ENCODE measurements at places on chromosomes 7 and 10. TPM values are rescaled to one million over a fixed set of nuclear protein-coding genes. Genes with fewer than 3 reads are reported as not detected.

Gene GNG11
- not detected for total RNA-seq

- no peak for DNase-seq
These were observed 1158.4 kb upstream of the AUTS2 start for GRCh38 chr7:68439897-68440296.

DNA sequence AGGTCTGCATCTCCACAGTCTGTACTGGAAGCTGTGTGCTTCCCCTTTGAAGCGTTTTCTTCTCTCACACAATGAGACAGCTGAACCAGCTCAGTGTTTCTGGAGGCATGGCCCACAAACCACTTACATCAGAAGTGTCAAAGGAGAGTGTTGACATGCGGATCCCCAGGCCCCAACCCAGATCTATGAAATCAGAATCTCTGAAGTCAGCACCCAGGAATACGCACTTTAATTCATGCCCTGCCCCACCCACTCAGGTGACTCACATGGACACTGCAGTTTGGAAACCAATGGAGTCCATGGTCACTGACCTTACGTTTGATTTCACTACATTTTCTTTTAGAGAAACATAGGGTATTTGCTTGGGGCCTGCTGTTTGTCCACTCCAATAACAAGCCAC, 19.0 kb downstream of the TLL2 start:
- no peak for DNase-seq

DNA sequence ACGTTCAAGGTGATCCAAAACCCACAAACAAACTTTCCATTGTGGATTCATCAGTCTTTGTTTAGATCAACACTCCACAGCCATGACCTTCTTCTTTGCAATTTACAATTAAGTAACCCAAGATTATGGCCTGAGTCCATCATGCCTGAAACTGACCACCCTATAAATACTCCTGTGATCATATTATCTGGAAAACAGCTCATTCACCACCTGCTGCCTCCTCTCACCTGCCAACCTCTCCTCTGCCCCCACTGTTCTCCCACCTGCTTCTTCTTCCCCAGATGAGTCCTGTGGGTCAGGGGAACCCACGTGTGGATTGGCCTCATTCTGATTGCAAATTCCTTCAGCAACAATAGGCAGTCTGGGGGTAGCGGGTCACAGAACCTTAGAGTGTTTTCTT, 81.4 kb downstream of the ABLIM1 start:
- no peak for DNase-seq

DNA sequence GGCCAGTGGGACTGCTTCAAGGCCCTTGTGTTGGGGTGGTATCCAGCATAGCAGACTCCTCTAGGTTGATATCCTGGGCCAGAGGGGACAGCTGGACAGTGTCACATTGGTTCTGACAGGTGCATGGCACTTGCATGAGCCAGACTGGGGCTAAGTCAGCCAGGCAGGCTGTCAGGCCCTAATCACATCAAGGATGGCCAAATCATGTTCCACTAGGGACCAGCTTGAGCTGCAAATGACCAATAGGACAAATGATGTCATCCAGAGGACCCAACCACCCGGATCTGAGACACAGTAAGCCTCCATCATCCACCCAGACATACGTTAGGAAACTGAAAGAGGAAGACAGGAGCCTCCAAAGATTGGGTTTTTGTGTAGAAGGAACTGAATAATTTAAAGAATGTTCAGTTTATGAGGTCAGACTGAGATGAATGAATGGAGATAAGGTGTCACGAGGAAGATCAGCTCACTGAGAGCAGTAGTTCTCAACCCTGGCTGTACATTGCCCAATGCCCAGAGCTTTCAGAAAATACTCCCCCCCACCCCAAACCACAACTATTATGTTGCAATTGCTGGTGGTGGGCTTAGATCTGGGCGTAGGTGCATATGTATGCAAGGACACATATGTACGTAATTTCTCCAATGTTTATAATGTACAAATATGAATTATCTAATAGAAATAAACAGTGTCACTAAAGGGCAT, 75.2 kb upstream of the INHBA start:
- no peak for DNase-seq

DNA sequence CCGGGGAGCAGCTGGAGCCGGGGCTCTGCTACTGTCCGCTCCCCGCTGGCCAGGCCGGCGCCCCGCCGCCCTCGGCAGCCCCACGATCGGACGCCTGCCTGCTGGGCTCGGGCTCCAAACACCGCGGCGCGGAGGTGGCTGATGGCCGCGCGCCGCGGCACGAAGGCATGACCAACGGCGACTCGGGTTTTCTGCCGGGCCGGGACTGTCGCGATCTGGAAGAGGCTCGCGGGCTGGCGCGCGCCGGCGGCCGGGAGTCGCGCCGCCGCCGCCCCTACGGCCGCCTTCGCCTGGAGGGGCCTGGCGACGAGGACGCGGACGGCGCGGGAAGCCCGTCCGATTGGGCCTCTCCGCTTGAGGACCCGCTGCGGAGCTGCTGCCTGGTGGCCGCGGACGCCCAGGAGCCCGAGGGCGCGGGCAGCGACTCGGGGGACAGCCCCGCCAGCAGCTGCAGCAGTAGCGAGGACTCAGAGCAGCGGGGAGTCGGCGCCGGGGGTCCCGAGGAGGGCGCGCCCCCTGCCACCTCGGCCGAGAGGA, 570 bp downstream of the TBC1D12 start:
- peak; percentile 60 for DNase-seq

DNA sequence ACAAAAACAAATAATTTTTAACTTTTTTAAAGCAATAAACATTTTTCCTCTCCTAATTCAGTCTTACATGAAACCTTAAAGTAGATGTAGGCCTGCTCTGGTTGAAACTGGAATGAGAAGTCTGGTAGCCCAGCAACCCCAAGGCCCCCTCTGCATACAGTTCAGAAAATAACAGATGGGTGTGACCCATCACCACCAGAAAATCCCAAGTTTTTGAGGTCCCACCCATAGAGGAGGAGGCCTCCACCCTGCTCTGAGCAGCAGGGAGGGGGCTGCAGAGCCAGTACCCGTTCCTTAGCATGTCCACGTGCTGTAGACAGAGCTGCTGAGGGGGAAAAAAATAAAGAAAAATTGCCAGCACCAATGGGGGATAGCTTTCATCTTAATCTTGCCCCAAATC, 122.7 kb downstream of the WNT2 start:
- no peak for DNase-seq

- DNase-seq = no peak
These were observed 81.7 kb downstream of the WIPF3 start for GRCh38 chr7:29888006-29888405.

DNA sequence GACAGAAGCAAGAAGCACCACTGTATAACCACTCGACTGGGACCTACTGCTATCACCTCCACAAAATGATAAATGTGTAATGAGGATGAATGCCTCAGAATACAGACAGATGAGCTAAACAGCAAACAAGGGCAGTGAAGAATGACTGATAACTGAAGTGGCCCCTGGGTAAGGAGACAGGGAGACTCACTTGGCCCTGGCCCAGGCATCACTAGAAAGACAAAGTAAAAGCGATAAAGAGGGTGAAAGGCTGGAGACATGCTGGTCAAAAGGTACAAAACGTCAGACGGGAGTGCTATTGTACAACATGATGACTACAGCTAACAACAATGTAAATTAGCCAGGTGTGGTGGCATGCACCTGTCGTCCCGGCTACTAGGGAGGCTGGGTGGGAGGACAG, 27.8 kb upstream of the APBB1IP start:
- no peak for DNase-seq

DNA sequence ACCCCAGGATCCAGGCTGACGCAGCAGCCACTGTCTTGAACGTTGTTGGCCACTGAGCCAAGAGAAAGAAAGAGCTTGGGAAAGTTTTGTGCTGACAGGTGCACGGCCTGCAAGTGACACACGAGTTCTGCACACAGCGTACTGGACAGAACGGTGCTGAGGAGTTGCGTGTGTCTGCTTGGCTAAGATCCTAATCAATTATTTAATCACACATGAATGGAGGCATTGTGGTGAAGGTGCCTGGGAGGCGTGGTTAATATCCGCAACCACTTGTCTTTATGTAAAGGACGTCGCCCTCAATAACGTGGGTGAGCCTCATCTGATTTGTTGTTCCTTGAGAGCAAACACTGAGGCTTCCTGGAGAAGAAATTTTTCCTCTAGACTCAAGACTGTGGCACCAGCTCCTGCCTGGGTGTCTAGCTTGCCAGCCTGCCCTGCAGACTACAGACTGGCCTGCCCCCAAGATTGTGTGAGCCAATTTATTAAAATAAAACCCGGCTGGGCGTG, 16.6 kb upstream of the GNA12 start:
- DNase-seq = no peak

Gene SLC29A4
- 1.8 TPM for total RNA-seq

Gene ZNF239
- total RNA-seq = 2.5 TPM

DNA sequence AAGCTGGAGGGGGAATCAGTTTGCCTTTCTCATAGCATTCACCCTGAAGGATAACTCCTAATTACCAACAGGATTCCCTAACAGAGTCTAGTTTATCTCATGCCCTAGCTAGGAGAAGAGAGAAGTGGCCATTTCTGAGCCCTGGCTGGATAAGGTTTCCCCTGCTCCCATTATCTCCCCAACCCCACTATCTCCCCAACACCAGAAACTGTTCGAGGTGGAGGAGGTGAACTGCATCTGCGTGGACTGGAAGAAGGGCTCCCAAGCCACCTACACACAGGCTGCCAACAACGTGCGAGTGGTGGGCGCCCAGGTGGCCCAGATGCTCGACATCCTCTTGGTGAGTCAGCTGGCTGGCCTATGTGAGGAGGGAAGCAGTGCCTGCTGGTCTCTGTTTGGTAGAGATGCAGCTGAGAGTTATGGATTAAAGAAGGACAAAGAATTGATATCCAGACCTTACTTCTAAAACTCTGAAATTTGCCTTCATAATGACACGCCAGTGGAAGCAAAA, 3.8 kb downstream of the PNLIPRP1 start:
- DNase-seq = no peak

Gene DMBT1
- not detected for total RNA-seq

DNA sequence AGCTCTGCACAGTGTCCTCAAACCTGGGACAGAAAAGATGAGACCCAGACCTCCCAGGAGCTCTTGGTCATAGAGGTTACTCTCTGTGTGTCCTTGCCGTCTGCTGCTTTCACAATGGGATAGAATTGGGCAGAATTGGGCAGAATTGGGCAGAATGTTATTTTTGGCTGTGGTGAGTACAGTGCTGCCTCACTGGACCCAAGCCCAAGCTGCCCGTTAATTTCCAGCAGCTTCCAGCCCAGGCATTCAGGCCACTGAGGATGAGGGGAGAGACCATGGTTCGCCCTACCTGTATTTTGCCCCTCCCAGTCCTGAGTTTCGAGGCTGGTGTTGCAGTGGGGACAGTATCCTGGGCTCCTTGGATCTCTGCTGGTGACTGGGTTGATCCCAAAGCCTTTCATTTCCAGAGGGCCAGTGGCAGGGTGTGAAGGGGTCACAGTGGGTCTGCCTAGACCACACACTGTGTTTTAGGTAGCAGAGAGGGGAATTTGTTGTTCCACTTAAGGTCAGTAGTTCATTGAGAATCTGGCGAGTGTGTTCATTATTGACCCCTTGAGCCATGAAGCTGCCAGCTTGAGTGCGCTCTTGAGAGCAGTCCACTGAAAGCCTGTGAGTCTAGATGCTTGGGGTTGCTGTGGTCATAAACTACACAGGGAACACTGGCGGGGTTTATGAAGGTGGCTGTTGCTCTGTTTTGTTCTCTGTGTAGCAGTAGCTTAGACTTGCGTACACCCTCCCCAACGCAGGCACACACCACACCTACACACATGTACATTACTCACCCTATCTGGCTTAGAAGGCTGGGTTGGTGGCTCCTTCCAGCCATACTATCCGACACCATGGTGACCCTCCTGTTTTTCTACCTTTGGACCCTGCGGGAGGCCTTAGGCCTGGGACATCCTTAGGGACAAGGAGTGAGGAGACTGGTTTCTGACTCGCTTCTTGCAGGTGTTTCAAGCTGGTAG, 23.5 kb downstream of the NACAD start:
- DNase-seq = no peak

Gene CNTNAP2
- total RNA-seq = not detected

DNA sequence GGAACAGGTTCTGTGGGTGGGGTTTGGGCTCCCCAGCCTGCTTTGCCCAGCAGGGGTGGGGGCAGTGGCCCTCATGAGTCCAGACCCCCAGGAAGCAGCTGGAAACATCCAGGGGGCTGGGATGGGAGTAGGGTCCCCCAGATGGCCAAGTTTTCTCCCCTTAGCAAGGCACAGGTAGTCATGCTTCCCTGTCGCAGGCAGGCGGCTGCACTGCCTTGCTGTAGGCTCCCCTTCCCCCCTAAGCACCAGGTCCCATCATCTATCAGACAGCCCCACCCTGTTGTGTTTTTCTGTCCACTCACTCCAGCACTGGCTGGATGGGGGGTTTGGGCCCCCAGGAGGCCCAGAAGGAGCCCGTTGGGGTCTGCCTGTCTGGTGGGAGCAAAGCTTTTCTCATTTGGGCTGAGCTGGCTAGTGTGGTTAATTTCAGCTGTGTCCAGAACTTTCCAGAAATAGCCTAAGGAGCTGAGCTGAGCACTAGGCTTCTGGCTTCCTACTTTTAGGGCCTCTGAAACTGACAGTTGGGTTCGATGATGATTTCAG, 7.9 kb downstream of the BRI3 start:
- DNase-seq = no peak
